Epithelial cell of proximal tubule (primary cell): ENCODE measurements at places on chromosomes 5 and 9. TPM values are rescaled to one million over a fixed set of nuclear protein-coding genes. Genes with fewer than 3 reads are reported as not detected.

Gene OR13F1
- not detected in 2 replicates for total RNA-seq

Gene ZFP62
- 10.4 and 12.4 TPM in 2 replicates for total RNA-seq

DNA sequence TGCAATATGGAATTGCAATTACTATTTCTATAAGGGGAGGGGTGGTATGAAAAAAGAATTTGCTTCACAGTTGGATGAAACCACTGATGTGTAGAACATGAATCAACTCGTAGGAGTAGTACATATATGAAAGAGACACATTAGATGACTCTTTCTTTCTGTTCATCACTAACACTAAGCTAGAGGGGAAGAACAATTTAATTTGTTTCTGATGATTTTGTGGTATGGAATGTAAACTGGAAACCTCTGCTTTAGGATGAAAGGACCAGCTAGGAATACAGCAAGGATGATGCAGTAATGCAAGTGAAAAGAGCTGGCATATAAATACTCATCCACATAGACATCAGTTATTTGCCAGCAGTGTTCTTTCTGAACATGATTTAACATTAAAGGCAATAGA is 113.4 kb downstream of the PAPPA start:
- no peak for DNase-seq

GRCh38 chr5:107289030-107289714 is 381.6 kb downstream of the EFNA5 start:
- peak; percentile 57 for DNase-seq

DNA sequence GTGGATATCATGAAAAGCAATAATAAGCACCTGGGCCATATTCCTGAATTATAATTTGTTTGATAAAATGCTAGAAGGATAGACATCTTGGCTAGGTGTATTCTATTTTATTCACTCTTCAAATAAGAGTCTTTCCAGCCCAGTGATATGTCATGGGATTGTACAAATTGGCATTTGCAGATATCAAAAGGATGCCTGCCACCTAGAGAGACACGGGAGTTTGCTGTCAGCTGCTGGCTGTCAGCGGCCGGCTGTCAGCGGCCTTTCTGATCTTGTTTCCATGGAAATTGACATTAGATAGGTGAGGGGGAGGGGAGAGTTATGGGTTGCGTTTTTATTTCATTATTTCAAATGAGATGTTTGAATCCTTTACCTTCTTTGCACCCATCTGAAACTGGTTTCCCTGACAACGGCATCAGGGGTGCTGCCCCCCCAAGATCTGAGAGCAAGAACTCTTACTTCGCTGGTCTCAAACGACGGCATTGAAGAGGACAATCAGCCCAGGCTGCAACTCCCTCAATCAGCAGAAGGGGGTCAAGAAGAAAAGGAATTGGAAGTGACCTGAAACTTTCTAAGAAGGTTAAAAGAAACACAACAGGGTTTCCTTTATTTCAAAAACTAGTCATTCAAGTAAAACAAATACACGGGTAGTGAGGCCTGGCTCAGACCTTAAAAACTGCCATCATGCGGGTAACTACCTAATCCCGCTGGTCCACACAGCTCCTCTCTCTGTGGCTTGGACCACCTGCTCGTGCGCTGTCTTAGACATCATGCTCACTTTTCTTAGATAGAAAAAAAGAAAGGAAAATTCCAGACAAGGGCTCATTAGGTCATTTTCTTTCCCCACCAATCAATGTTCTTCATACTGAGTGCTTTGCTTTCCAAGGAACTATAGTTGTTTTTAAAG is 115.7 kb downstream of the TLE1 start:
- DNase-seq: no peak
